T-cell (primary cell): ENCODE measurements at places on chromosomes 11 and 22.

- no peak for DNase-seq
These were observed 132.5 kb upstream of the KIRREL3 start for GRCh38 chr11:127133061-127133460.

- DNase-seq: no peak
These were observed 54.8 kb upstream of the PRSS23 start for GRCh38 chr11:86745571-86745970.

GRCh38 chr22:50115693-50116092, 25.9 kb downstream of the MOV10L1 start:
- no peak for DNase-seq

DNA sequence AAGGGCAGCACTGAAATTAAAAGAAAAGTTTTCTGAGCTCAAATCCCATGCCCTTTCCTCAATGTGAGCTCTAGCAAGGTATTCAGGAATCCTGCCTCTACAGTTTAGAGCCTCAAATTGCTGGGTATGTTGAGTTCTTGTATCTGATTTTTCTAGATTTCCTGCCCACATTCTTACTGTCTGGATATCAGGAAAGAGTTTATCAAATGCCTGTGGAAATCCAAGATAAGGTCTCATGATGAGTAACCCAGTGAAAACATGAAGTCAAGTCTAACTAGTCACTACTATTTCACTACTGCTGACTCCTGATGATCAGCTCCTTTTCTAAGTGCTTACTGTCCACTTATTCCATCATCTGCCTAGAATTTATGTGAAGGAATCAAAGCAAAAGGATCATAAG, 29.8 kb downstream of the LIMK2 start:
- DNase-seq: no peak

DNA sequence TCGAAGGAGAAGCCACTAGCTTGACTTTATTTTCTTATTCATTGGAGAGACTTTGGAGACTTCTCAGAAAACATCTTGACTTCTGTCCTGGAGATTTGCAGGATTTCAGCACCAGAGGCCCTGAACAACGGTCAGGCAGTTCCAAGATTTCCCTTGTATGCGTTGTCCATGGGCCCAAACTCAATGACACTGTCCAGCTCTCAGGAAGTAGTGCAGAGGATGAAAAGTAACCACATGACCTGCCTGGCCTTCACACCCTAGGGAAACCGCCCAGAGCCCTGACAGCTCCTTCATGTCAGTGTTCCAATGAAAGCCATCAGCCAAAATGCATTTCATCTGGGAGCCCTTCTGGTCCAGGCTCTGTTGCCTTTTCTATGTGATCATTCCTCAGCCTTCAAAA, 214.1 kb downstream of the BLID start:
- no peak for DNase-seq

DNA sequence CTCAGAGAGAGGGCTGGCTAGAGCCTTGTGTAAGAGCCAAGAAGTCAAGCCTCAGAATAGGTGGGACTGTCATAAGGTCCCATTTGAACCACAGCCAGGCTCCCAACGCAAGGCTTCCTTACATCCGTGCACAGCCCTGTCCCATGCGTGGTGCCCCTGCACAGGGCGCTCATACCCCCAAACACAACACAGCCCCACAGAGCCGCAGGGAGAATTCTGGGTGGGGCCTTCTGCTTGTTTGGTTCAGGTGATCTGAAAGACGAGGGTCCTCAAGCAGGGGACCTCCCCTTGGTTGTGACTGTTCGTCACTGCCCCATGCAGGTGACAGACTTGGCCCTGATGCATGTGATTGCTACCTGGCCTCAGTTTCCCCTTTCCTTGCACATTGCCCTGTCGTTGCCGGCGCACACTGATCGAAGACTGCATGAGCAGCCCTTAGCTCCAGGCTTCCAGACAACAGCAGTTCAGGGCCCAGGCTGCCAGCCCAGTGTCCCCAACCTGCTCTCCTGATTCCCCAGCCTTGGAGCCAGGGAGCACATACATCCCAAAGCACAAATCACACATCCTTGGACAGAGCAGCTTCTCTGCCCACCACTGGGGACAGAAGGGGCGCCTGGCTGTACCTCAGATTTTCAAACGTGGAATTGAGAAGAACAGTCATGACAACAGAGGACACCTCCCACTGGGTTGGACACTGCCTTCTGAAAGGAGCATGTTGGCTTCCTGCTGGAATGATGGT, 22.1 kb downstream of the GNAZ start:
- DNase-seq: no peak

GRCh38 chr22:21766691-21767462, 31.3 kb upstream of the YPEL1 start:
- peak; percentile 53 for DNase-seq

- no peak for DNase-seq
These were observed 15.0 kb downstream of the TUB start for GRCh38 chr11:8095806-8096522.

- DNase-seq: no peak
These were observed 17.1 kb upstream of the CCDC90B start for GRCh38 chr11:83303316-83303715.

DNA sequence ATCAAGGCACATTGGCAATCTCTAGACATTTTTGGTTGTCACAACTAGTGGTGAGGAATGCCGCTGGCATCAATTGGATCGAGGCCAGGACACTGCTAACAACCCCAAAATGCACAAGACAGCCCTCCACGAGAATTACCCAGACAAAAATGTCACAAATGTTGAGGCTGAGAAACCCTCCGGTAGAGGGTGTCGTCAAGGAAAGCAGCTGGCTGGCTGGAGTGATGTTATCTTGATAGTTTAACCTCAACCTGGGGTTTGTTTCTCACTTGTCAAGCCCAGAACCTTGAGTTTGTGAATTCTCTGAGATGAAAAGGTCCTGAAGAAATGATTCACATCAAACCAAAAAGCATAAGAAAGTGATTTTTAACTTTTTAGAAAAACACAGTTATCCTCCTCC, 21.1 kb upstream of the TMPRSS13 start:
- DNase-seq: peak; percentile 57

DNA sequence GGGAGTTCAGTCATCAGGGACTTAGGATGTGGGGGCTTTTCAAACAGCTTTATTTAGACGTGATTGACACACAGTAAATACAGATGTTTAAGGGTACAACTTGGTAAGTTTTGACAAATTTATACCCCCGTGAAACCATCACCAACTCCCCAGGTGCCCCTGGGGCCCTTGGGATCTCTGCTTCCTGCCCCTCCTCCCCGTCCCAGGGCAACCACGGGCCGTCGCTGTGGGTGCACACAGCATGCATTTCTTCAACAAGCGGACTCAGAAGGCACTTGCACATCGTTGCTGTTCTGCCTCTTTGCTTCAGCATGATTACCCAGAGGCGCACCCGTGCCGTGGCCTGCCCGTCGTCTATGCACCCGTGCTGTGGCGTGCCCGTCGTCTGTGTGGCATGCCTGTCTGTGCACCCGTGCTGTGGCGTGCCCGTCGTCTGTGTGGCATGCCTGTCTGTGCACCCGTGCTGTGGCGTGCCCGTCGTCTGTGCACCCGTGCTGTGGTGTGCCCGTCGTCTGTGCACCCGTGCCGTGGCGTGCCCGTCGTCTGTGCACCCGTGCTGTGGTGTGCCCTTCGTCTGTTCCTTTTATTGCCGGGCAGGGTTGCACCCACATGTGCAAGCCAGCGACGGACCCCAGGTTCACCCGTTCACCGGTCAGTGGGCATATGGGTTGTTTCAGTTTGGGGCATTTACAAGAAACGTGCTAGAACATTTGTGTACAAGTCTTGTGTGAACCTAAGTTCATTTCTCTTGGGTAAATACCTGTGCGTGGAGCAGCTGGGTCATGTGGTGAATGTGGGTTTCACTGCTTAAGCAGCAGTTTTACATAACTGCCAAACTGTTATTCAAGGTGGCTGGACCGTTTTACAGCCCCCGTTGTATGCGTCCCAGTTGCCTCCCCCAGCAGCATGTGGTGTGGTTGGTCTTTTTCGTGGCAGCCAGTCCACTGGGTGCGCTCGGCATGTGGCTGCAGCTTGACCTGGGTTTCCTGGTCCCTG, 8.3 kb downstream of the CD81 start:
- no peak for DNase-seq

- no peak for DNase-seq
These were observed 4.3 kb downstream of the RTN4RL2 start for GRCh38 chr11:57464539-57465181.

DNA sequence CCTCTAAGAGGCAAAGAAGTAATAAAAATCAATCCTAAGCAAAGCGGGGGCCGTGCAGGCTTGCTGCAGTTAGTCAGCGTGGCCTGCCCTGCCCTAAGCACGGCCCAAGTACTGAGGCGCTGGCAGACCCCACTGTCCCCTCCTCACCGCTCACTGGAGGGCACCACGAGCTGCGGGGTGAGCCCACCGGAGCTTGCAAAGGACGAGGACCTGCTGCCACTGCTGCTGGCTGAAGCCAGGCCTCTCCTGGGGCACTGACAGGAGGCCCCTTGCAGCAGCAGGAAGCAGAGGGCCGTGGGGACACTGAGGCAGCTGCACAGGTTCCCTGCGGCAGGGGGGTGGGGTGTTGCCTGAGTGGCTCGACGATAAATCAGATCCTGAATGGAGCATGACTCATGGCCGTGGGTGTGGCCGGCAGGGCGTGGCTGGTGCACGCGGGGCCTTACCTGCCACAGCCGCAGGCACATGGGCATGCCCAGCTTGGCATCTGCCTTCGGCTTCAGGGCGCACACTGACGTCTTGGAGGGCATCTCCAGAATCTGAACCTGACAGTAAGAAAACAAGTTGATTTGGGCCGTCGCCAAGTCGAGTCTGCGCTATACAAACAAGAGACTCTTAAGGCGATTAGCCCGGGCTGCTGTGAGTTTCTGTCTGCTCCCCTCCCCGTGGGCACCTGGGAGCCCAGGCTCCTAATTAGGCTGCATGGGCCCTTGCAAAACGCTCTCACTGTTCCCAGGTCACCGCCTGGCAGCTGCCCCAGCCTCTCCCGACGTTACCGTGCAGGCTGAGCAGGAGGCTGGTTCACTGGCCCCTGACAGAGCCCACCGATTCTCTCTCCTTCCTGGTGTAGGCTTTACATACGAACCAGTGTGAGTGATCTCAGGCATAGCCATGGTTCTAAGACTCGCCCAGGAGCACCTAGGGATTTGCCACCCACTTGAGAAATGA, 45.9 kb downstream of the TBX1 start:
- no peak for DNase-seq

DNA sequence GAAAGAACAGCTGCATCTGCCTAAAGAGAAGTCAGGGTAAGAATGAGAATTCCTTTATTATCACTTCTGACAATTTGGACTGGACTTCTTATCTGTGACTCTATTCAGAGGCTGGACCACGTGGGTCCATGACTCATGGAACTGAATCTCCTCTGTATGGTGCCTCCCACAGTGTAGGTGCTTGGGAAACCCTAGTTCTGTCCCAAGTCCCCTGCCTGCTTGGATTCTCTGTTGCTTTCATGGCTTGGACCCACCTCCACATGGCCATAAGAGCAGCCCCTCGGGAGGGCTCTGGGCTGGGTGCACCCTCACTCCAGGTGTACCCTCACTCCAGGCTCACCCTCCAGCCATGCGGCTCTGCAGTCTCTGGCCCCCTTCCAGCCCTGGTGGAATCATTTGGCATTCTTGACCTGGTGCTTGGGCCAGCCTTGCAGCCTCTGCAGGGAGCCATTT, 153.4 kb downstream of the CACNA1I start:
- DNase-seq: no peak

DNA sequence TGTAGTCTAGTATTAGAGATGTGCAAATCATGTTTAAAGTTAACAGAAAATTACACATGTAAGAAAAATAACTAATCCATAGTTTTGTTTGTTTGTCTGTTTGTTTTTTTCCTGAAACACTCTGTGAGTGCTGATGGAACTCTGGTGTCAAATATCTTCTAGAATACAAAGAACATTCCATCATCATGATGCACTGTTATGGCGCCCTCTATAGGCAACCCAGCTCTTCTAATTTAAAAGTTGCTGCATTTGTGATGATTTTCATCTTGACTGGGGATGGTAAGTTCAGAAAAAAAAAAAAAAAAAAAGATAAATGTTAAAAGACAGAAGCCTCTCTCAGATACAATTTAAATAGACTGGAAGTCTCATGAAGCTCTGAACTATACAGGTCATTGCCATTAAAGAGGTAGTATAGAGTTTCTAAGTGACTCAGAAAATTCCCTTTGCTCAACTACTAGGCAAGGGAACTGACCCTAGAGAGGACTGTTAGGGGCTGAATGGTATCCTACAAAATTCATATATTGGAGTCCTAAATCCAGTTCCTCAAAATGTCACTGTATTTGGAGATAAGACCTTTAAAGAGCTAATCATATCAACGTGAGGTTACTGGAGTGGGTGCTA, 597.2 kb upstream of the ANO3 start:
- no peak for DNase-seq

GRCh38 chr11:22808571-22809197, 20.9 kb downstream of the SVIP start:
- no peak for DNase-seq

DNA sequence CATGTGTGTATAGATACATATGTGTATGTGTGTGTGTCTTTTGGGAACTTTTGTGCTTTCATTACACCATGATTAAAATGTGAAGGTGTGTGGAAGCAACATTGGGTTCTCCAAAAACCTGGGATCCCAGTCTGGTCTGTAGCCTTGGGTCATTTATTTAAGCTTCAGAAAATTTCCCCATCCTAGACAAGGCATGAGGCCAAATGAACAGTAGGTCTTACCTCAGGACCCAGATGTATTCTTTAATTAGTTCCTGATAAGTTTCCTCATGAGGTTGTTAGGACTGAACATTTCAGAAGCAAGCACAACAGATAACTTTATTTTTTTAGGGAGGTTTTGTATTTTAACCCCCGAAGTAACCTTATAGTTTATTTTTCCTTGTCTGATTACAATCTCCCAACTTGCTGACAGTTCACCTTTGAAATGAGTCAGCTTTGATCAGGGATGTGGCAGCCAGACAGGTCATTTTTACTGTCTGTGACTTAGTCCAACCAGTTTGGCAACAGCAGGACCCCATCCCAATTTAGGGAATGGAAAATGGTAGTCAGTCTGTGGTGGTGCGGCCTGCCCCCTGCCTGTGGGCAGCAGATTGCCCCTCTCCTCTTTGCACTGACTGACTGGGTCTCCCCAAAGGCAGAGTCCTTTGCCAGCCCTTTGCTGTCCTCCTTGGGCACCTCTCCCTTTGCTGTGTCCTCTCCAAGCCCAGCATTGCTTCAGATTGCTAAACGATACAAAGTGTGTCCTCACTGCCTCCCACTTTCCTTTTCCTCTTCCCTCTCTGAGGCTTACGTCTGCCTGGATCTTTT, 88.3 kb downstream of the NAV2 start:
- DNase-seq: no peak

DNA sequence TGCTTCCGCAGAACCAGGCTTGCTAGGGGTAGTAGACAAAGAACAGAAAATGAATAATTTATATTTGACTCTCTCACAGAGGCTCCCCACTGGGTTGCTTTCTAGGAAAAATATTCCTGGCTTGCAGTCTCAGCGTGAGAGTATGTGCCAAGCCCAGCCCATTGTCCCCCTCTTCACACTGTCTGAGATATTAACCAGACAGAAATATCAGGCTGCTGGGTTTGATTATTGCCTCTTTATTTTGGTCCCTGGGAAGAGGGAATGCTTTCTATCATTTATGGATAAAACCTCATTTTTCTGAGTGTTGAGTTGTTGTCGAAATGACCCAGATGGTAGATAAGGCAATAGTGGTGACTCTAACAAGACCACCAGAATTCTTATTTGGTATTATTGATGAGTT, 367.9 kb downstream of the METTL15 start:
- no peak for DNase-seq

- no peak for DNase-seq
These were observed 35.3 kb upstream of the GNB1L start for GRCh38 chr22:19889951-19890350.

GRCh38 chr11:64384981-64385944, 26.3 kb downstream of the RPS6KA4 start:
- DNase-seq: no peak

- DNase-seq: no peak
These were observed 109.5 kb downstream of the TENM4 start for GRCh38 chr11:79331203-79331901.
